ENCODE measurements at places on chromosomes 4 and X. TPM values are rescaled to one million over a fixed set of nuclear protein-coding genes. Genes with fewer than 3 reads are reported as not detected.

GLRB gene
- polyA plus RNA-seq, result 7.2 TPM

ATP8A1 gene
- 13.6 TPM for polyA plus RNA-seq

SPRY1 gene
- polyA plus RNA-seq, result 19.7 TPM

FMR1NB gene
- polyA plus RNA-seq, result not detected

PF4V1 gene
- polyA plus RNA-seq, result not detected

PPEF2 gene
- not detected for polyA plus RNA-seq

REELD1 gene
- not detected for polyA plus RNA-seq

All from brain (organoid and tissue), 16 donors.